ENCODE measurements at places on chromosomes 6 and 20.

- no peak for DNase-seq
Observed at GRCh38 chr6:68054756-68055155, 580.3 kb upstream of the ADGRB3 start.

GRCh38 chr6:130069485-130069884, 51.1 kb downstream of the L3MBTL3 start:
- DNase-seq: no peak

GRCh38 chr20:25486377-25486776, 78.9 kb downstream of the GINS1 start:
- no peak for DNase-seq

DNA sequence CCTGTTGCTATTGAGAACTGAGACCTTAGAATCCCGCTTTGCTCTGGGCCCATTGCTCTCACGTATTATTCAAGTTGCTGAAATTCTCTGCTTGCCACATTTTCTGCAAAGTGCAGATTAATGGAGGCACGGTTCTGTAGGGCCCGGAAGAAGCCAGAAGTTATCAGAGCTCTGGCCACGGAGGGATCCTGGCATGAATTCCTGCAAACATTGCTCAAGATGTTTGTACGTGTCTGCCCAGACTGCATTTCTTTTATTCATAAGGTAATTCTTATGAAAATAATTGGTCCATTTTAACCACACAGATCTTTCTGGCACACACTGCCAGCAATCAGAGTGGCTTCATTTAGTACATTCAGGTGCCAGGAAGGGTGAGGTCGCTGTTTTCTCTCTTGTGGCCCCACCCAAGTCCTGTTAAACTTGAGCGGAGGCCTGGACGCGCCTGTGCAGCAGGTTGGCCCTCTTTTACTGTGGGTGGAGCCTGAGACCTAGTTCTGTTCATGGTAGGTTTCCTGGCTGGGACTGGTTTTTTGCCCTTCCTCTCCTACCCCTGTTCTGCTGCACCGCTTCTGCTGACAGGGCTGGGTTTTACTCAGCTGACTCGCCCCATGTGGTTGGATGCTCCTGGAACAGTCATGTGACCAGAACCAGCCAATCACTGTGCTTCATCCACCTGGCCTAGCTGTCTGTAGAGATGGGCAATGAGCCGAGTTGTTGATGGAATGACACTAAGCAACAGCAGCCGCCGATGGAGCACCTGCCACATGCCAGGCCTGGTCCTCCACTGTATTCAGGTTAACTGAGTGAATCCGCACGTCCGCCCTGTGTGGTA, 230.2 kb downstream of the CDH4 start:
- no peak for DNase-seq

GRCh38 chr6:38443352-38444144, 196.2 kb downstream of the BTBD9 start:
- DNase-seq: no peak

DNA sequence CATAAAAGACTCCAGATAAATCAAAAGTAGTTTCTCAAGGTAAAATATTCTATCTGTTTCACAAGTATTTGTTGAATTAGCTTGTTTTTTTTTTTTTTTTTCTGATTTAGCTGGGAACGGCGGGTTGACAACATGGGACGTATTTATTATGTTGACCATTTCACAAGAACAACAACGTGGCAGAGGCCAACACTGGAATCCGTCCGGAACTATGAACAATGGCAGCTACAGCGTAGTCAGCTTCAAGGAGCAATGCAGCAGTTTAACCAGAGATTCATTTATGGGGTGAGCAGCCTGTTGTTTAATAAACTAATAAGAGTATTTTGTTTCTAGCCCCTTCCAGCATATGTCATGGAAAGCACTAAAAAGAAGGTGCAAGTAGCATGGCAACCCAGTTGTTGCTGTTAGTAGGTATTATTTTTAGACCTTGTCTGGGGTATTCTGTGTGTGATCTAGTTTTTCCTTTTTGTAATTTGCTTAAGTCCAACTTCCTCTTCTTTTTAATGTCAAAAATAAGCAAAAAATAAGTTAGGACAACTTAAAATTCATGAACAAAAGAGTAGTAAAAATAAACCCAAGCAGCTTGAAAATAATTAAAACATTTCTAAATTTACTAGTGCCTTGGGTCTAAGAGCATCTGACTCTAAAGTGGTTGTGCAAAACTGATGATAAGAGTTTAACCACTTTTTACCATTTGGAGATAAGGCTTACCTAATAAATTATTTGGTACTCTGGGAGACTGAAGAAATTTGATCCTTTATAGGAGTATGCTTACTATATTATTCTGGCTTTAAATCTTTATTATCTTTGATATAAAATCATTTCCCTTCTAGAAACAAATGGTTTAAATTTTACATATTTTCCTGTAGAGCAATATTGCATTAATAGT, 70.8 kb upstream of the DYNLRB1 start:
- no peak for DNase-seq

DNA sequence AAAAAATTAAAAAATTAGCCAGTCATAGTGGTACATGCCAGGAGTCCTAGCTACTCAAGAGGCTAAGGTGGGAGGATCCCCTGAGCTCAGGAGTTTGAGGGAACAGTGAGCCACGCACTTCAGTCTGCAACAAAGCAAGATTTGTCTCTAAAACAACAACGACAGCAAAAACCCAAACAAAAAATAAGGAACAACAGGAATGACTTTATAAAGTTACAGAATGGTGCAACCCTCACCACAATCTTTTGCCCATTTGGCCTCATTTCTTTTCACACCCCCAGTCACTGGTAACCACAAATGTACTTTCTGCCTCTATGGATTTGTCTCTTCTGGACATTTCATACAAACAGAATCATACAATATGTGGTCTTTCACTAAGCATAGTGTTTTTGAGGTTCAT, 16.7 kb upstream of the ZFAND3 start:
- DNase-seq: no peak

- DNase-seq: no peak
Observed at GRCh38 chr6:138182939-138183789, 21.4 kb downstream of the ARFGEF3 start.

DNA sequence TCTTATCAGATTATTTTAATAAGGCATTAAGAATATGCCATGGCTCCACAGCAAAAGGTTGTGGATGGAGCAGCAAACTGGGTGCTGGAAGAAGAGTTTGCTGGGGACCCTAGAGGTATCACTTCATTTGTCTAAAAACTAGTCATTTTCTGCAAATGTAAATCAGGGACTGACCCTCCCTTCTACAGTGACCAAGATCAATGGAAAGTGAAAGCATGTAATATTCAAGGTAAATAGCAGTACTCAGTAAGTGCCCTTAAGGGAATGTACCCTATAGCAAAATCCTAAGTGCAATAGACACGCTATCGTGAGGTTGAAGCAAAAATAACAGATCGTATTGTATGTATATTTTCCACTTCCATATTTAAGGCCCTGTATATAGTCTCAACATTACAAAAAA, 38.7 kb downstream of the TRDN start:
- DNase-seq: no peak

GRCh38 chr6:21501815-21502214, 91.7 kb upstream of the SOX4 start:
- no peak for DNase-seq

DNA sequence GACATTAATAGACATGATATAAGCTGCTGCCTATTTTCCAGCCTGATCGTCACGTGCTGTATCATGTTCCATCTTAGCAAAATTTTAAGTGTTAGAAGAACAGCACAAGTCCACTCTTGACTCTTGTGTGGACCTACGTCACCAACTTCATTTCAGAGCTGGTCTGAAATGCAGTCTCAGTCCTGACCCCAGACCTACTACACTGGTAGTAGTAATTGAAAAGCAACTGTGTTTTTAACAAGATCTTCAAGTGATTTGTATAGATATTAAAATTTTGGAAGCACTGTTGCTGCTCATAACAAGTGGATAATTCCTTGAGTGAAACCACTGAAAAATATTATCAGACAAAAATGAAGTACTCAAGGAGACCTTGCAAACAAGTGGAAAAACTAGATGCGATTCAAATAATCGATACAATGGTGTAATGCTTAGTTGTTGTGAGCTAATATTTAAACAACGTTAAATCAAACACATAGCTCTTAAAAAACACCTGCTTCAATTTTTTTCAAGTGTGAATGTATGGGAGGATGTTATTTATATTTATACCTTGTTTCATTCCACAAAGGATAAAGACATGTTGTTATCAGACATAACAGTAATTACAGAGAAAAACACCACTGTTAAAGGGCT, 110.9 kb upstream of the JAG1 start:
- no peak for DNase-seq

GRCh38 chr20:57229490-57229889, 37.0 kb downstream of the BMP7 start:
- no peak for DNase-seq

GRCh38 chr20:58374906-58375758, 13.9 kb upstream of the VAPB start:
- no peak for DNase-seq

DNA sequence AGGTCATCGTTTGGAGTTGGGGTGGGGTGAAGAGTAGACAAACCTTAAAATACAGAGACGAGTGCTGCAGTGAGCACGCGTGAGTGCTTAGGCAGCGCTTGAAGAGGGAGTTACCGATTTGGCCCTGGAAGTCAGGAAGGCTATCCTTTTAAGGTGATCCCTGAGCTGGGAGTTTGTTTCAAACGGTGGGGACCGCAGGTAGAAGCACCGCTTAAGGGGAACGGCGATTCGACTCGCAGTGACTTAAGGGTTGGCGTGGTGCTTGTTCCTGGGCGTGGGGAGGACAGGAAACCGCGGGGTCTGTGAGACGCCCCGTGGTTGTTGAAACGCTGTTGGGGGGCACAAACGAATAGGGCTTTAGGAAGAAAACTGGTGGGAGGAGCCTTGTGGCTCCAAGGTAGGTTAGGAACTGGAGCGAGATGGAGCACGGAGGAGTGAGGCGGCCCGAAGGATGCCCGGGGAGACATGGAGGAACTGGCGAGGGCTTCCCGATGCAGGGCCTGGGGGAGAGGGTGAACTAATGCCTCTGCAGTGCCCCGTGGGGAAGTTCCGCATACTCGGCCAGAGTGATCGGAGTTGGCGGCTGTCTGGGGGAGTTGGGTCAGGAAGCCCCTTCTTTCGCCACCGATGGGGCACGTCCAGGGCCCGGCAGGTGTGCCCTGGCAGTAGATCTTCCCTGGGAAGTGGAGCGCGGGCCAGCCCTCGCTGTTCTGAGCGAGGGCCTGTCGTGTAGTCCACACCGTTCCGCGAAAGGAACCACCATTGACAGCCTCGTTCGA, 1.3 kb upstream of the CDYL start:
- no peak for DNase-seq
